ENCODE measurements at places on chromosomes 16 and 17.

DNA sequence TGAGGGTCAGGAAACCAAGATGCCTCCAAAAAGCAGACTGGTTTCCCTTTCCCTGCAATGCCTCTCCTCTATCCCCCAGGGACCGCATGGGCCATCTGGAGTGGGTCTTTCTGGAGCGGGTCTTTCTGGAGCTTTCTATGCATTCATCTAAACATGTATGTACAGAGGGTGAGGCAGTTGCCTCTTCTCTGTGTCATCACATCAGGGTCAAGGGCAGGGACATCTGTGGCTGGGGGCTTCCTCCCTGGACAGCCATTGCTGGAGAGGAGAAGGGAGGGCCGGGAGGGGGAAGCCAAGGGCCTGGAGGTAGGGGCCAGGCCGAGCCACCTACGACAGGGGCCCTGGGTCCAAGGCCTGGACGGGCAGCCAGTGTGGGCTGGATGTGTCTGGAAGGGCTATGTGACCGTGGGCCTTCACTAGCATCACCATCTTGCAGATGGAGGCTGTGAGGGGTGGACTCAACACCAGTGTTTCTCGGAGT, 840 bp downstream of the ADCY7 start:
- no peak for DNase-seq

- DNase-seq, result no peak
These were observed 362.5 kb downstream of the SEC14L1 start for GRCh38 chr17:77503293-77503655.

DNA sequence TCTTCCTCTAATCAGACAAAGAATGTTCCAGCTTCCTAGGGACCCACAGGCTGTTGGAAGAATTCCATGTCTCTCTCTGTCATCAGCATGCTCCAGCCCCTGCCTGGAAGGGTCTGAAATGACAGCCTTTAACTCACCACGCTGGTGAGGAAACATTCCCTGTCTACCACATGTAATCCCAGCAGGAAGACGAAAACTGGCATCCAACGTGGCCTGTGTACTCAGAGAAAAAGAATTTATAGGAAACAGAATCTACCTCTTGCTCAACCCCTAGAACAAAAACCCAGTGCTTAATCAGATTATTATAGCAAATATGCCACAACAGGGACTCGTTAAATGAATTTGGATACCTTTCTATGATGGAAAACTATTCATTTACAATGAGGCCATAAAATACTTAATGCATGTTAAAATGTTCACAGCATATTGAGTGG, 147.3 kb upstream of the FOXF1 start:
- no peak for DNase-seq

DNA sequence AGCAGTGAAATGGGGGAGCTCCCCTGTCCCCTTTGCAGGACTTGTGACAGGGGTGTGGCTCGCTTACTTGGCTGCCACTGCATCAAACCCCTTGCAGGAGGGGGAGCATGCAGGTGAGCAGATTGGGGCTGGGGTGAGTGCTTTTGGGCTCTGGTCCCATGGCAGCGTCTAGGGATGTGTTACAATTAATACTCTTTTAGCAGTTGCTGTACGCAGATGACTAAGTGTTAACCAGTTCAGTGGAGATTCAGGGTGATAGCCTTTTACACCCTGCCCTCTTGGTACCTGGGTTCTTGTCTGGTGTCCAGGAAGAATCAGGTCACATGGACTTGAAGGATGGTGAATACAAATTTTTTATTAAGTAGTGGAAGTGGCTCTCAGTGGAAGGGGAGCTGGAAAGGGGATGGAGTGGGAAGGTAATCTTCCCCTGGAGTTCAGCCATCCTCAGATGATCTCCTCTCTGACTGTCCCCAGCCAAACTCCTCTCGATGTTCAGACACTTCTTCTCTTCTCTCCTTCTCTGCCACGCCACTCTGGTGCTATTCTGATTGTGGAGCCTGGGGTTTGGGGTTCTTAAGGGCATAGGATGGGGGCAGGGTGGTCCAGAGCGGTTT, 100.1 kb downstream of the MARF1 start:
- DNase-seq, result no peak

GRCh38 chr17:39252788-39253460, 27.2 kb upstream of the STAC2 start:
- no peak for DNase-seq

GRCh38 chr17:55296171-55296695, 31.5 kb downstream of the HLF start:
- DNase-seq, result no peak

DNA sequence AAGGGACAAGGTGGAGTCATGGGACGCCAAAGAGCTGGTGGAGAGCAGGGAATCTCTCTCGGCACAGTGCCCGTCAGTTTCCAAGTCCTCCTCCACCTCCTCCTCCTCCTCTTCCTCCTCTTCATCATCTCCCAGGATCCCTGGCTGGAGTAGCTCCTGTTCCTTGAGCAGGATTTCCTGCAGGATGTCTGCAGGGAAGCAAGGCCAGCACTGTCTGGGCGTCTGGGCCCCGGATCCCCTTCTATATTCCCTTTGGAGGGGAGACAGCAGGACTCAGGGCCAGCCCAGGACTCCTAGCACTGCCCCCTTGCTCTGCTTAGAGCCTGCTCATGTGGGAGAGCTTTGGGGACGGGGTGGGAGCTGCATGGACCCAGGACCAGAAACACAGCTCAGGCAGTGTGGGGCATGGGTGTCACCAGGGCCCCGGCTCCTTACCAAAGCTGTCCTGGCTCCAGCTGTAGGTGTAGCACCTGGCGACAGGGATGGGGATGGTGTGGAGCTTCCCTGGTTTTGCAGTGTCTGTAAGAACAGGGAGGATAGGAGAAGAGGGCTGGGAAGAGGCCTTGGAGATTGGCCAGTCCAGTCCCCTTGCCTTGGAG, 21.3 kb upstream of the PIK3R6 start:
- no peak for DNase-seq

GRCh38 chr17:78290721-78291120, 59.3 kb downstream of the TMEM235 start:
- no peak for DNase-seq

GRCh38 chr17:44916781-44917241, 1.5 kb upstream of the GFAP start:
- DNase-seq, result no peak

DNA sequence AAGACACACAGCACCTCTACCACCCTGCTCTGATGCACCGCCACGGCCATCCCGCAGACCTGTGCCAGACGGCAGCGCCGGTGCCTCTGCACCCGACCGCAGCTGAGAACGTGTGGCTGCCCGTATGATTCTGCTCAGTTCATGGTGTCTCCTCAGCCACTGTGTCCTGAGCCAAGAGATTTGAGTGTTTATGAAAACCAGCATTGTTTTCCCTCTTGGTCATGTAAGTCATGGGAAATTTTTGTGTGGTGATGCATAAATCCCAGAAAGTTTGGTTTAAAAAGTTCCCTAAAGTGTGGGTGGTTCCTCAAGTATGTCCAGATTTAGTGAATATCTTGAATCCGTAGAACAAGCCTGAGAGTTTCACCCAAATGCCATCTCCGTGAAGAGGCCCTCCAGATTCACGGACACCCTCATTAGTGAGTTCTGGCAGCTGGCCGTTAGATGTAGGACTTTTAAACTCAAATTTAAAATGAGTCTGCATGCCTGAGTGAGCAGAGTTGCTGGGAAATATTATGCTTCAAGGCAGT, 57.6 kb downstream of the CDRT4 start:
- DNase-seq, result no peak

- no peak for DNase-seq
These were observed 6.0 kb downstream of the COG1 start for GRCh38 chr17:73198930-73199260.

GRCh38 chr16:49471038-49471727, 97.6 kb downstream of the C16orf78 start:
- DNase-seq, result no peak

DNA sequence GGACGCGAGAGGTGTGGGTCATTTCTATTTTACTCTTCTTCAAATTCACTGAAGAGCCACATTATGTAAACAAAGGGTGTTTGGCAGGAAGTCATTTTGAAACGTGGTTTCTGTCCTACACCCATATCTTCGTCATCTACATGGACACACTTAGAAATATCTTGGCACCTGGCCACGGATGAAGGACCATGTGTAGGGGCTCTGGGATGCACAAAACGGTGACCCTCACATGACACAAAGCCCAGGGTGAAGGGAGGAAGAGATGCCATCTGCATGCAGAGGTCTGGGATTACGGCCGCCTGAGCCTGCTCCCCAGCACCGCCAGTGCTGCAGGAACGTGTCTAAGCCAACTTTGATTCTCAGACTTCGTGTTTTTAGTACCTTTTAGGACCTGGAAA, 130.2 kb upstream of the CHMP6 start:
- no peak for DNase-seq

GRCh38 chr16:51151435-51151960, 428 bp upstream of the SALL1 start:
- DNase-seq, result no peak

- no peak for DNase-seq
These were observed 168.9 kb downstream of the COPRS start for GRCh38 chr17:31690151-31690551.

- DNase-seq, result no peak
These were observed 77.3 kb upstream of the ATF7IP2 start for GRCh38 chr16:10308305-10309193.

GRCh38 chr16:7492122-7492521, 159.5 kb downstream of the RBFOX1 start:
- no peak for DNase-seq

DNA sequence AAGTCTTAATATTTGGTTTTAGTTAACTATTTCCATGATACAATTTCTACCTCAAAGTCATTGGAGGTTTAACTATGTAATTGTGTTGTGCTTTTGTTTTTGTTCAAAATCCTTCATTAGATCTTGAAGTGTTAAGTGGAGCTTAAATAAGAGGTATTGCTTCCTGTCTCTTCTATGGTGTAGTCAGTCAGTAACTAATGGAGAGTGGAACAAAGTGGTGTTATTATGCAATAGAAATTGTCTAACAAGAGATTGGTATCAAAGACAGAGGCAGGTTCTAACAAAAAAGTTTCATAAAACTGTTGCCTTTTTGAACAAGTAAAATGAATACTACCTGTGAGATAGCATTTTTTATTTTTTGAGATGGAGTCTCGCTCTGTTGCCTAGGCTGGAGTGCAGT, 45.2 kb downstream of the GRB7 start:
- no peak for DNase-seq

DNA sequence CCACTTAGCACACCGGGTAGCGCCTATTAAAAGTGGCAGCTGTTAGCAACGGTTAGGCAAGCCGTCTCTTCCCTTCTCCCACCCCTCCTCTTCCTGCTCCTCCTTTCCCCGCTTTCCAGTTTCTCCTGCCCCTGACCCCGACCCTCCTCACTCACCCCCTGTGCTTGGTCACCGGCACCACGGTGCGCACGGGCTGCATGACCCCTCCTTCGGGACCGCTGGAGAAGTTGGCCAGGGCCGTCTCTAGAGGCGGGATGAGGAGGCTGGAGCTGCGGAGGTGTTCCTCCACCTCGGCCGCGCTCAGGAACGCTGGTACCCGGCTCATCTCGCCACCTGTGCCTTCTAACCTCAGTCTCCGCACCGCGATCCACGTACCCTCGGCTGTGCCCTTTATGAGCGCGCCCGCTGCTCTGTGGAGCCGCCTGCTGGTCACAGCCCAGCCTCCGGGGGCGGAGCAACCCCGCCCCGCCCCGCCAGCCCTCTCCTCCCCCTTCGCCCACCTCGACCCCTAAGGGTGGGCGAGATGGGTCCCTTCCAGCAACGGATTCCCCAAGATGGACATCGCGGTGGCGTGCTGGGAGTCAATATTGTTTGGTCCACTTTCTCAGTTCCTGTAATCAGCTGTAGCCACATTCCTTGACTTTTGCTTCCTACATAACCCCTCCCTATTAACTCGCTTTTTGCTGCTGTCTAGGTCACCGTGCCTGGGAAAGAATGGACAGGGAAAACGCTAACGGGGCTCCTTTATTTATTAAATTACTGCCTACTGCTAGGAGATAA, at the start of gene CRYM:
Gene CRYM (minus strand): TSS at position 364 of the 780 bp plus-strand sequence. CDS start 39 bp downstream, at position 325.
- peak; percentile 28 for DNase-seq

DNA sequence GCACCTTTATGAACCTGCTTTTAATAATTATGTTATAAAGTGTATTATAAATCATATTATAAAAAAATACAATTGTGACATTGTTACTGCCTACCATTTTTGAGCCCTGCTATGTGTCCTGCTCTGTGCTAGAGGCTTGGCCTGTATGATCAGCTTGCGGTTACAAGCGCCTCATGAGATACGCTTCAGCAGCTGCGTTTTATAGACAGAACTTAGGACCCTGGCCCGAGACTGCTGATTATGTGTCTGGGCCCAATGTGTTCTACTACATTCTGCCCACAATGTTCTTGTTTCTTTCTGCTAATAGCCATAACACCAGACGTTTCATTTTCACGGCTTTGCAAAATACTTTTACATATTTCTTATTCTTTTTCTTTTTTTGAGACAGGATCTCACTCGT, 395.8 kb downstream of the SLC39A11 start:
- DNase-seq, result no peak

DNA sequence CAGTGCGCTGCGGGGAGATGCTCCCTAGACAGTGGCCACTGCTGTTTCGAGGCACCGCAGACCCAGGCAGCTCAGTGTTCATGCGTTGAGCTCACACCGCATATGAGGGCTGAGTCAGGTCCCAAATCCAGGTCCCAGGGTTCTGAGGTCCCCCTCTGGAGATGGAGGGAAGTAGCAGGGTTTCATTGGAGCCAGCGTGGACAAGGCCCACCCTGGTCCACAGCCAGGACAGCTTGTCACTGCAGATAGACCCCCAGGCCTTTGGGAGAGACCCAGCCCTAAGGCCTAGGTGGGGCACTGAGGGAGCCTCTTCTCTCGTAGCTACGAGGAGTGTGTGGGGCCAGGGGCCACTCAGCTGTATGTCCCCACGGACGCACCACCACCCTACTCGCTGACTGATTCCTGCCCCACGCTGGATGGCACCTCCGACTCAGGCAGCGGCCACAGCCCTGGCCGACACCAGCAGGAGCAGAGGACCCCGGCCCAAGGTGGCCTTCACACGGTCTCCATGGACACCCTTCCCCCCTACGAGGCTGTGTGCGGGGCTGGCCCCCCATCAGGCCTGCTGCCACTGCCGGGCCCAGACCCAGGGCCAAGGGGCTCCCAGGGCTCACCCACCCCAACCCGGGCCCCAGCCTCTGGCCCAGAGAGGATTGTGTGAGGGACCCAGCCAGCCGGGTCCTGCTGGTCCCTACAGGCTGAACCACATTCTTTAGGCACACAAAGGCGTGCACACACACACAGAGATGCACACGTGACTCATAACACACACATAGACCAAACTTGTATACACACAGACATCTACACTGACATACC, 53.4 kb downstream of the BEAN1 start:
- no peak for DNase-seq

GRCh38 chr17:65173976-65174683, 37.0 kb downstream of the RGS9 start:
- no peak for DNase-seq
